ENCODE measurements at places on chromosomes 11 and 22. TPM values are rescaled to one million over a fixed set of nuclear protein-coding genes. Genes with fewer than 3 reads are reported as not detected.
A peak's percentile ranks its signal among the peaks of the same experiment; 100 is the strongest.

DNA sequence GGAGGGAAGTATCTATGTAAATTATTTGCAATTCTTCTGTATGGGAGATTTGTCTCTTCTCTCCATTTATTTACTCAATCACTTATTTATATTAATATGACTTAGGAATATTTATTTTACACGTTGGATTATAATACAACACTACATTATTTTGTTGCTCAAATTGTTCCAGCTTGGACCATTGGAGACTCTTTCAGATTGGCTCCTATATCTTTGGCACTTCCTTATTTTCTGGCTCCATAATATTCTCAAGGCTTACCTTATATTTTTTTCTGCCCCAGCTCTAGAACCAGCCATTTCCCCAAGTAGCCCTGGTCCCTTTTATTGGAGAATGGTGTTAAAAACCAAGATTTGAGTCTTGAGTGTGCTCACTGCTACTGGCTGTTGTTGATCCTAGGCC lies 101.9 kb downstream of the LRRC32 start:
- H3K4me3 ChIP-seq = no peak overlapping the region
- H3K36me3 ChIP-seq = no peaks in the 10 kb centered on the region
- H3K27ac ChIP-seq = no peak overlapping the region
- DNase-seq = no peak
- no peaks in the 10 kb centered on the region for H3K27me3 ChIP-seq

- no peaks in the 10 kb centered on the region for H3K27me3 ChIP-seq
- H3K27ac ChIP-seq = no peak overlapping the region
- H3K4me3 ChIP-seq = no peak overlapping the region
- no peaks in the 10 kb centered on the region for H3K4me1 ChIP-seq
- no peaks in the 10 kb centered on the region for H3K36me3 ChIP-seq
- no peak for DNase-seq
These were observed 1125.4 kb downstream of the DLG2 start for GRCh38 chr11:84501750-84502149.

Gene PRG3
- total RNA-seq = not detected

DNA sequence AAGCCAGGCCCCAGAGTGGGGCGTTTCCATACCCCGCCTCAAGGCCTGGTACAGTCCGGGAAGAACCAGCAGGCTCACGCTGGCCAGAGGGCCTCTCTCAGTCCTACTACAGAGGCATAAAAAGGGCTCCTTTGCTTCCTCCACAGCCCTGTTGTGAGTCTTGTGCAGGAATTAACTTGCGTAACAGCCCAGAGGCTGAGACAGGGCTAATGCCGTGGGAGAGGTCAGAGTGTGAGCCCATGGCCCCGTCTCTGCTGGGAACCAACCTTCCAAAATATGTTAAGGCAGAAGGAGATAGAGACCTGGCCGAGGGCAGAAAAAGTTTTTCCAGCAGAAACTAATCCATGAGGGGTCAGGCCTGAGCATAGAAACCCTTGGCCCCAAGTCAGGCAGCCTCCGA lies 19.9 kb upstream of the TMEM184B start:
- no peak for DNase-seq
- peak overlapping the region; percentile 35 for H3K27ac ChIP-seq
- H3K4me3 ChIP-seq = no peak overlapping the region
- H3K4me1 ChIP-seq = no peaks in the 10 kb centered on the region

DNA sequence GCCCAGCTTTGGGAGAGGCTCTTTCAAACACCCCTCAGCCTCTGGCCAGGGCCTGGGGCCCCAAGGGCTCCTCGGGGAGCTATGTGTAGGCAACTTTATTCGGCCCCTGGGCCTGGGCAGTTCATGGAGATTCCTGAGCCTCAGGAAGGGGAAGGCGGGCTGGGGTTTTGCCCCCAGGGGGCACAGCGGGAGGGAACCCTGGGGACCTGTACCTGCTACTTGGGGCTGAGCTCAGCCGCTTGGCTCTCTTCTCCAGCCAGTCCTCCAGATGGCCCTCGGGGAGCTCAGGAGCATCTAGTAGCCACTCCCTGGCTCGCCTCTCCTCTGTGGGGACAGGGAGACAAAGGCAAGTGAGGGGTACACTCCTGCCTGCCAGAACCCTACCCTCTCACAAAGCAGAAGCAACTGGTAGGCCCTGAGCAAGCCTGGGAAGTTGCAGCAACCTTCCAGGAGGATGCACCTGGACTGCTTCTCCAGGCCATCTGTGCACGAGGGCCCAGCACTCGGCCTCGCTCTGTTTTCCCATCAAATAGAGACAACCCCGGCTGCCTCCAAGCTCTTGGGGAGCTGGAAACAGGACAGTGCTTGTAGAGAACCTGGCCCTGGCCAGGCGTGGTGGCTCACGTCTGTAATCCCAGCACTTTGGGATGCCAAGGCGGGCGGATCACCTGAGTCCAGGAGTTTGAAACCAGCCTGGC lies 18.5 kb downstream of the CABP7 start:
- H3K36me3 ChIP-seq = no peaks in the 10 kb centered on the region
- no peaks in the 10 kb centered on the region for H3K4me1 ChIP-seq
- no peak for DNase-seq

- H3K27me3 ChIP-seq = no peaks in the 10 kb centered on the region
- H3K4me1 ChIP-seq = peaks cover 80% of the 10 kb centered on the region
These were observed 1.9 kb downstream of the EPS8L2 start for GRCh38 chr11:707817-708420.

DNA sequence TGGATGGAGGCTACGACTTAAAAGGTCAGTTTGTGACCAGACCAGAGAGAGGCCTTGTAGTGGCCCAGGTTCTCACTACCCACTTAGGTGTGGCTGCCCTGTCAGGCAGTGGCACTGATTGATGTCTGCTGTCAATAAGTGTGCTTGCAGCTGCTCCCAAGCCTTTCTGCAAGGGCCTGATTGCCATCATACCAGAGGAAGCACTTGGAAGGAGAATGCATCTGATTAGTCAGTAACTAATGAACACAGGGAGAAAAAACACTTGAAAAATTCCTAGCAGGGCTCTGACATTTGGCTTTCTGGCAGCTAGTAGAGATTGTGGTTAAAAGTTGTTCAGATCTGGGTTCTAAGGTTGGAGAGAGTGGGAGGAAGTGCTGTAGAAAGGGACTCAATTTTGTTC lies 107.5 kb downstream of the NAV2 start:
- H3K27me3 ChIP-seq = no peaks in the 10 kb centered on the region
- H3K27ac ChIP-seq = no peak overlapping the region
- no peaks in the 10 kb centered on the region for H3K4me1 ChIP-seq
- no peak for DNase-seq
- no peak overlapping the region for H3K4me3 ChIP-seq

Gene KCNJ5
- not detected for total RNA-seq

- no peak for DNase-seq
- no peak overlapping the region for H3K4me3 ChIP-seq
- no peak overlapping the region for H3K27ac ChIP-seq
- H3K4me1 ChIP-seq = no peaks in the 10 kb centered on the region
- no peaks in the 10 kb centered on the region for H3K36me3 ChIP-seq
These were observed 620.5 kb upstream of the CCDC179 start for GRCh38 chr11:23480736-23481135.

DNA sequence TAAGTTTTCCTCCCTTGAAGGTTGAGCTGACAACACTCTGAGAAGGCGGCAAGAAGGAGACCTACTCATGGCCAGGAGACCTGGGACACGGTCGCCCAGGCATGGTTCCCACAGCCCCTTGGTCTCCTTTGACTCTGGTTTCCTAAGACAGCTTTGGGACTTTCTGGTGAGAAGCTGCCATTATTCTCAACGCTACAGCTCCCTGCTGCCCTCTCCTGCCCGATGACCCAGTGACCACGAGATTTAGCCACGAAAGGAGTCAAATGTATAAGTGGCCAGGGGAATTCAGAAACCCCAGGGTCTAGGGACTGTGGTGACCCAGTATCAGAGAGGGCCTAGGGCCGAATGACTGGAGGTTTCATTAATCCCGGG lies 699 bp upstream of the SDF2L1 start:
- H3K36me3 ChIP-seq = no peaks in the 10 kb centered on the region
- H3K27ac ChIP-seq = peak overlapping the region; percentile 40
- H3K4me3 ChIP-seq = peak overlapping the region; percentile 59

- H3K36me3 ChIP-seq = no peaks in the 10 kb centered on the region
- no peaks in the 10 kb centered on the region for H3K27me3 ChIP-seq
- no peak for DNase-seq
- H3K4me3 ChIP-seq = no peak overlapping the region
These were observed 11.3 kb downstream of the TRIM29 start for GRCh38 chr11:120126620-120127019.

Gene SLC25A1
- total RNA-seq = 204 TPM

DNA sequence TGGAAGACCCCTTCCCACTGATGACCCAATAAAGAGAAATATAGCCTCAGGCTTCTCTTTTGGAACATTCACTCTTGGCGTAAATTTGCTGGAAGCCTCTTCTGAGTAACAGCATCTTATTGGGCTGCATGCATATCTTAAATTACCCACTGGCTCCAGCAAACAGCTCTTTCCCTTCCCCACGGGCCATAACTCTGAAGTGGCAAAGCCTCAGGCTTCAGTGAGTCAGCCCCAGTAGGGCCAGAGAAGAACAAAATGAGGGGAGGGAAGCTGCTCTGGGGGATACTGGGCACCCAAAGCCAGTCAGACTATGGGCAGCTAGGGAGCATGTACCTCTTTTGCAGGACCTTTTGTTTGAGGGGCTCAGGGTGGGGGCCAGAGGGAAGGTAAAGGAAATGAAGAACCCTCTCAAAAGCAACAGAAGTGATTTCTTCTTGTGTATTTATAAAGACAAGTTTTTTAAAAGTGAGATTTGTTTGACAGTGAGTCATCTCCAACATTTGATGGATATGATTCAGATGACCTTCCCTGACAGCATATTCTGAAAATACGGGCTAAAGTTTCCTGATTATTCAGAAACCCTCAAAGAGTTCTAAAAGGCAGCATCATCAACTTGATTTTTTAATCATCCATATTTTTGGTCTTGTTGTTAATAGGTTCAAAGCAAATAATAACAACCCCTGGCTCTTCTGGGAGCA lies 203.4 kb downstream of the KIF18A start:
- H3K27me3 ChIP-seq = no peaks in the 10 kb centered on the region
- H3K36me3 ChIP-seq = no peaks in the 10 kb centered on the region
- H3K4me3 ChIP-seq = no peak overlapping the region
- DNase-seq = no peak

Gene PNPLA3
- 6.6 TPM for total RNA-seq

DNA sequence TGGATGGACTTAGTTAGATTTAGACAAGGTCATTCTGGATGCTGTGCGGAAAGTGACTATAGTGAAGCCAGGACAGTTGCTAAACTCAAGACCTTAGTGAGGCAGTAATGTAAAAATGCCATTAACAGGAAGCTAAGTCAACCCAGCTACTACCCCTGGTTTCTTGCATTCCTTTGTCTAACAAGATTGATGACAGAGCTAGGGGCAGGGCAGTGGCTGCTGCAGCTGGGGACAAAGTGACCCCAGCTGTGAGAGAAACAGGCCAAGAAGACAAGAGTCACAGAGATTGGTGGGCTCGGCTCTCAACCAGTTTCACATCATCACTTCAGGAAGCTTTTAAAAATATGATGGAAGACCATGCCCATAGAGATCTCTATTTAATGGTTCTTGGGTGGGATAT lies 110.4 kb upstream of the POU2AF2 start:
- H3K36me3 ChIP-seq = no peaks in the 10 kb centered on the region
- no peaks in the 10 kb centered on the region for H3K27me3 ChIP-seq
- DNase-seq = no peak
- H3K27ac ChIP-seq = no peak overlapping the region

- no peak for DNase-seq
- H3K36me3 ChIP-seq = no peaks in the 10 kb centered on the region
- no peaks in the 10 kb centered on the region for H3K27me3 ChIP-seq
- H3K4me3 ChIP-seq = no peak overlapping the region
- H3K27ac ChIP-seq = no peak overlapping the region
These were observed 28.2 kb downstream of the HEPHL1 start for GRCh38 chr11:94049351-94049750.

Gene NCR3LG1
- total RNA-seq = 18.2 TPM

GRCh38 chr22:29907753-29908515 lies 25.0 kb downstream of the MTMR3 start:
- H3K27me3 ChIP-seq = no peaks in the 10 kb centered on the region
- H3K4me1 ChIP-seq = peaks cover 31% of the 10 kb centered on the region
- H3K27ac ChIP-seq = no peak overlapping the region
- H3K4me3 ChIP-seq = no peak overlapping the region
- DNase-seq = peak; percentile 90

Gene PKNOX2
- total RNA-seq = 8.3 TPM

Gene CALCA
- total RNA-seq = not detected

DNA sequence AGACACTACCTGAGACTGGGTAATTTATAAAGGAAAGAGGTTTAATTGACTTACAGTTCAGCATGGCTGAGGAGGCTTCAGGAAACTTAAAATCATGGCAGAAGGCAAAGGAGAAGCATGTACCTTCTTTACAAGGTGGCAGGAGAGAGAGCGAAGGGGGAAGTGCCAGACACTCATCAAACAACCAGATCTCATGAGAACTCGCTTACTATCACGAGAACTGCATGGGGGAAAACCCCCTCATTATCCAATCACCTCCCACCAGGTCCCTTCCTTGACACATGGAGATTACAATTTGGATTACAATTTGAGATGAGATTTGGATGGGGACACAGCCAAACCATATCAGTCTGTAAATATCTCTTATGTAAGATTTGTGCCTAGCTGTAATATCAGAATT lies 50.9 kb upstream of the ATXN10 start:
- DNase-seq = no peak
- H3K36me3 ChIP-seq = no peaks in the 10 kb centered on the region
- no peak overlapping the region for H3K4me3 ChIP-seq
- H3K27me3 ChIP-seq = no peaks in the 10 kb centered on the region
- H3K4me1 ChIP-seq = no peaks in the 10 kb centered on the region
- no peak overlapping the region for H3K27ac ChIP-seq

- no peak overlapping the region for H3K27ac ChIP-seq
- no peaks in the 10 kb centered on the region for H3K4me1 ChIP-seq
- no peaks in the 10 kb centered on the region for H3K27me3 ChIP-seq
- DNase-seq = no peak
- no peak overlapping the region for H3K4me3 ChIP-seq
These were observed 84.2 kb upstream of the GALNT18 start for GRCh38 chr11:11706028-11706427.

Gene NXPE2
- total RNA-seq = 2.8 TPM

Gene GRM5
- total RNA-seq = 0.53 TPM

GRCh38 chr11:91257667-91258066 lies 967.0 kb upstream of the FAT3 start:
- no peak overlapping the region for H3K27ac ChIP-seq
- no peaks in the 10 kb centered on the region for H3K36me3 ChIP-seq
- H3K4me1 ChIP-seq = no peaks in the 10 kb centered on the region
- no peak for DNase-seq

DNA sequence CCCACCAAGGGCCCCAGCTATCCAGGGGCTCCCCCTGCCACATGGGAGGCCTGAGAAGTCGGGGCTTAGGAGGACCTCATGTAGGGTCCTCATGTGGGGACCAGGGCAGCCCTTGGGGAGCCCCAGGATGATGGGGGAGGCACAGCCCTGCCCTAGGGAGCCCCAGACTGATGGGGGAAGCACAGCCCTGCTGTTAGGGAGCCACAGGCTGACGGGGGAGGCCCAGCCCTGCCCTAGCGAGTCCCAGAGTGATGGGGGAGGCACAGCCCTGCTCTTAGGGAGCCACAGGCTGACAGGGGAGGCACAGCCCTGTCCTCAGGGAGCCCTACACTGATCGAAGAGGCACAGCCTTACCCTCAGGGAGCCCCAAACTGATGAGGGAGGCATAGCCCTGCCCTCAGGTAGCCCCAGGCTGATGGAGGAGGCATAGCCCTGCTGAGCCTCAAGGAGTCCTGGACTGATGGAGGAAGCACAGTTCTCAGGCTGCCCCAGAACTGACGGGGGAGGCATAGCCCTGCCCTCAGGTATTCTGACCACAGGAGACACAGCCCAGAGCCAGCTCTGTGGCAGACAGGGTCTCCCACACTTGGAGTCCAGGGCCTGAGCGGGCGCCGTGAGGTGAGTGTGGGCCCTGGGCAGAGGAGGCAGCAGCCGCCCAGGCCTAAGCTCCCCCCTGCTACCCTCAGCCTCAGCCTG lies 10.8 kb downstream of the PRR33 start:
- H3K4me1 ChIP-seq = peaks cover 13% of the 10 kb centered on the region
- H3K36me3 ChIP-seq = no peaks in the 10 kb centered on the region
- DNase-seq = peak; percentile 38
- H3K4me3 ChIP-seq = no peak overlapping the region

Measured in Peyer's patch (tissue), 4 donors.